ENCODE measurements at places on chromosomes 3 and 15.

DNA sequence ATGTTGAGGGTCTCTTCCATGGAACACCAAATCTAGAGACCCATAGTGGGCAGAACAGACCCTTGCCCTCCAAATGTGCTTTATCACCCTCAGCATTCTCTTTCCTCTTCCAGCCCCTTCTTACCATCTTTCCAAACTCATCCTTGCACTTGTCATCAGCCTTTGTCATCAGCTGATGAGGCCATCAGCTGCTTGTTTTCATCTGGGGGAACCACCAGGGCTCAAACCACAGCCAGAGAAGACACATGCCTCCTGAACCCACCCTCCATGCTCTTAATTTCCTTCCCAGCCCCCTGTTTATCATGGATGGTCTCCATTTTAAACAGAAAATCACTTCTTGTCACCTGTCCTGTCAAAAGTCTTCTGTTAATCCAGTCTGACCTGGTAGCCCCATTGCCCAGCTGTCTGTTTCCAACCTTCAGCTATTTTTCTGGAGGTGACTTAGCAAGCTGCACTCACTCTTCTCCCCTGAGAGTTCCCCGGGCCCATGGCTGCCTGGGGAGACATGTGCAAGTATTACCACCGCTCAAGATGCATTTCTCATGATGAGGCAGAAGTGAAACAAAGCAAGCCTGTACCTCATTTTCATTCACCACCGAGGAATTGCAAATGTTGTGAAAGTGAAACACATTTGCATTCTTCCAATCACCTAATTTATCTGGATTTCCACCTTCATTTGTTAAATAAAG is 14.7 kb upstream of the SYNM start:
- DNase-seq: no peak

- no peak for DNase-seq
Measured at GRCh38 chr15:56344336-56344735, 20.9 kb upstream of the TEX9 start.

GRCh38 chr3:182904164-182904563 is 76.2 kb downstream of the DCUN1D1 start:
- DNase-seq: no peak

GRCh38 chr3:46853441-46854415 is 9.5 kb downstream of the MYL3 start:
- DNase-seq: no peak

- no peak for DNase-seq
Measured at GRCh38 chr15:22253676-22254408, 173.5 kb downstream of the OR4M2 start.

GRCh38 chr3:179671747-179672242 is 19.0 kb downstream of the USP13 start:
- DNase-seq: peak; percentile 100

GRCh38 chr3:8843347-8843746 is 73.9 kb upstream of the OXTR start:
- no peak for DNase-seq

DNA sequence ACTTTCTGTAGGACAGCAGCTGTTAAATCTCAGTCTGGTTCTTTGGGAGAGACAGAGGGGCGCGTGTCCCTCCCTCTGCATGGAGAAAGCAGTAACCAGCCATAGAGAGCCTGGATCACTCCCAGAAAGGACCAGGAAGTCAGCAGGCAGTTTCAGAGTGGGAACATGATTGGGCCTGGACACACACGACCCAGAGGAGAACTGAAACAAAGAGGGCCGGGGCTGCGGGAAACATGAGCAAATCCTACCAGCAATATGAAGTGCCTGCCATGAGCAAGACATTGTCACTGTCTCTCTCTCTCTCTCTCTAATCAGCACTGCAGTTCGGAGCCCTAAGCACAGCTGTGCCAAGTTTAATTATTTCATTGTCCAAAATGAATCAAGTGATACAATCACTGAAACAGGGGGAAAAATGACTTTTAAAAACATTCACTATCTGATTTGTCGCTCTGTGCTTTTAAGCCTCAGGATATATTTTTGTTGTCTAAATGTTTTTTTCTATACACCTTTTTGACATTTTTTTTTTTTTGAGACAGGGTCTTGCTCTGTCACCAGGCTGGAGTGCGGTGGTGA is 17.6 kb downstream of the MUC13 start:
- DNase-seq: no peak

- no peak for DNase-seq
Measured at GRCh38 chr3:27221264-27221932, 147.8 kb downstream of the NEK10 start.

GRCh38 chr3:118801899-118802298 is 232.7 kb downstream of the IGSF11 start:
- no peak for DNase-seq

- no peak for DNase-seq
Measured at GRCh38 chr15:77550301-77551251, 82.1 kb downstream of the LINGO1 start.

DNA sequence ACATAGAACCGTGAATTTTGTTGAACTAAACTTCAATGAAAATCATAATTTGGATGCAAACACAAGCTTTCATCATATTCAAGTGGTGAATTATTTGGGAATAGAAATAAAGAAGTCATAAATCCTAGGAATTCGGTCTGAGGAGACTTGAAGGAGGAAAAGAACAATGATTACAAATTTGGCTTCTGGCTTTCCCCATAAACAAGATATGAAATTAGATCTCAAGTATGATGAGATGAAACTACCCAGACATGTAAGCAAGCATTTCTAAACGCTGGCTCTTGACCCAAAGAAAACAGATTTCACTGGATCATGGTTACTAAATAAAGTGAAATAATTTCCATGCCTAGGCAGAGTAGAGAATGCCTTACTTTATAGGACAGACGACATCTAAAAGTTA is 146.9 kb upstream of the LRTM1 start:
- no peak for DNase-seq

GRCh38 chr3:31412832-31413231 is 119.9 kb upstream of the STT3B start:
- DNase-seq: no peak

- no peak for DNase-seq
Measured at GRCh38 chr15:69398491-69398891, 15.7 kb upstream of the KIF23 start.

- no peak for DNase-seq
Measured at GRCh38 chr3:112688819-112689218, 47.9 kb upstream of the CCDC80 start.

GRCh38 chr3:35596335-35596995 is 42.9 kb upstream of the ARPP21 start:
- DNase-seq: no peak

Data from glomerular endothelial cell (primary cell).